ENCODE measurements at places on chromosomes 2 and 18. TPM values are rescaled to one million over a fixed set of nuclear protein-coding genes. Genes with fewer than 3 reads are reported as not detected.

GRCh38 chr2:30234180-30234971 lies 3.0 kb downstream of the LBH start:
- DNase-seq, result peak; percentile 53

DNA sequence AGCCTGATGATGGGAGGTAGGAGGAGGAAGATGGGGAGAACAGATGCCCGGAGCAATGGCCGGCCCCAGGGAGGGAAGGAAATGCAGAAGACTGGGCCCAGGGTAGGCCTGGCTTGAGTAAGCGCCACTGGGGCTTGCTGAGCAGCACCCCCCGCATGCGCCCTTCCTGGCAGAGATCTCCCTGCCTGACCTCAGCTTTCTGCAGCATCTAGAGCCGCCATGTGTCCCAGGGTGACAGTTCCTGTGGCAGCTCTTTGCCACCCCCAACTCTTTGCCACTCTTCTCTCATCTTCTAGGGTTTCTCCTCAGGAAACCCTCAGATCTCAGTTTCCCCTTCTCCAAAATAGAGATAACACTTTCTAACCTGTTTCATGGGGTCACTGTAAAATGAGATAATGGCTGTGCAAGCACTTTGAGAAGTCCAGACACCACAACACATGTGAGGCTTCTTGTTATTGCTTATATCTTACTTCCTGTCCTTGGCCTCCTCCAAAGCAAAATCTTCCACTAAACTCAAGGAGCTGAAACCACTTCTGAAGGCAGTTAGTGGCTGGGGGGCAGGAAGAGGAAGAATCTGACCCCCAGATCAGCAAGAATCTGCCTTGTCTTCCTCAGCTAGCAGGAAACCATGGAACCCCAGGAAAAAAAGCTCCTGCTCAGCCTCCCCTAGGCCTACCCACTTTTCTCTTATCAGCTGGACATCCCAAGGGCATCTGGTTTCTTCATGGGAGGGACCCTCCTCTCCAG lies 64.9 kb downstream of the EPAS1 start:
- no peak for DNase-seq

DNA sequence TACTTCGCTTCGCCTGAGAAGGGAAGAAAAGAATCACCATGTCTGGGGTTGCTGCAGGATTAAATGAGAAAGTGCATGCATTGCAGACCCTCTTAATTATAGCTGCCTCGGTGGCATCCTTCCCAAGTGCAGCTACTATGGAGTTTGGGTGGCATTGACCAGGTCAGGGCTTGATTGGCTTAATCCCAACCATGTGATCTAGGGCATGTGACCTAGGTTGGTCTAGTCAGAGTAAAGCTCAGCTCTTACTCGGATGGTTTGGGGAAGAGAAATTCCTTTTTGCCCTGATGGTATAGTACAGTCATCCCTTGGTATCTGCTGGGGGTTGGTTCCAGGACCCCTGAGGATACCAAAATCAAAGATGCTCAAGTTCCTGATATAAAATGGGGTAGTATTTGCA lies 178.2 kb upstream of the RAB12 start:
- no peak for DNase-seq

DNA sequence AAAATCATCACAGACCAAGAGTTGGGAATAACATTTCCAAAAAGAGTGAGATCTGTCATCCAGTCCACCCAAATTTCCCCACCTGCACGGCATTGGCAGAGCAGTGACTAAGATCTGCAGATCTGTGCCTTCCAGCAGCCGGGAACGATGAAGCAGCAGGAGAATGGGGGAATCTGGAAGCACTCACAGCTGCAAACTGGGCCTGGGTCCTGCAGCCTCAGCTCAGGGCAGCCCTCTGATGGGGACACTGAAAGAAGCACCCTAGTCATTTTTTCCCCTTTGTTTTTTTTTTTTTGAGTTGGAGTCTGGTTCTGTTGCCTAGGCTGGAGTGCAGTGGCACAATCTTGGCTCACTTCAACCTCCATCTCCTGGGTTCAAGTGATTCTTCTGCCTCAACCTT lies 4.4 kb upstream of the SAG start:
- no peak for DNase-seq

DNA sequence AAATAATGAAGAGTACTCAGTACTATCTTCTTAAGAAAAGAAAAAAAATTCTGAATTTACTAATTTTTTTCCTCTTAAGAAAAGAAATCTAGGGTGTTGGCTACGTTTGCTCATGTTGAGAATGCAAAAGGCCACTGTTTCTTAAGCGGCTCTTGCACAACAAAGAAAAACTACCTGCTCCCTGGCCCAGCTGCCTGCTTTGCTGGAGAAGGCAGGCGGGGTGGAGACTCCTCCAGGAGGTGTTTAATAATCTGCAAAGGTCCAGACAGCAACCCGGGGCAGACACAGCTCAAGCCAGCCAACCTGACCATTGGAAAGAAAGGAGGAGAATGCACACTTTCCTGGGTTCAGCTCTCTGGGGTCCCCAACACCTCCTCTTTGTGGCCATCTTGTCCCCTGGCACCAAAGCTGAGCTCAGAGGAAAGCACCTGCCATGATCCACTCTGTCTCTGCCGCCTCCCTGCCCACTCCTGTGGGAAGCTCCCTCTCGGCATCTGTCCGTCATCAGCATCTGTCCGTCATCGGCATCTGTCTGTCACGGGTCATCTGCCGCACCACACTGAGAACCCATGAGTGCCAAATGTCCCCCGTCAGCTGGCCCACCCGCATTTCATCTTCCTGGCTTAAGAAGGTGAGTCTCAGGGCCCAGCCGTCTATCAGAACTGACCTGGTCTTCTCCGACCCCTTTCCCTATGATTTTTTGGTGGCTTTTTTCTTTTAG lies 11.9 kb downstream of the ZNF516 start:
- DNase-seq, result no peak

DNA sequence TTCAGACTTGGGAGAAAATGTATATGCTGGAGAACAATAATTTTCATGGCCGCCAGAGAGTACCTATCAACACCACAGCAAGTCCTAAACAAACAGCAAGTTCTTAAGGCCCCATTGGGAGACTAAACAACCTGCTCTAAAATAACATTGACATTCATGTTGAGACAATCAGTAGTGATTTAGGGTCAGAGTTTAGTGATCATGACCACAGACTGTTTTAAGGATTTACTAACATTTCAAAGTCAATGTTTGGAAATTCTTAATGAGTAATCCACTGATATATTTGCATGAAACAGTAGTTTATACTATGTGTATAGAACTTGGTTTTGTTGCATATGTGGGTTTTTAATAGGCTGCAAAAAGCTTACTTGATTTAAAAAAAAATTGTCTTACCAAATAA lies 34.7 kb downstream of the RASGRP3 start:
- DNase-seq, result no peak

DNA sequence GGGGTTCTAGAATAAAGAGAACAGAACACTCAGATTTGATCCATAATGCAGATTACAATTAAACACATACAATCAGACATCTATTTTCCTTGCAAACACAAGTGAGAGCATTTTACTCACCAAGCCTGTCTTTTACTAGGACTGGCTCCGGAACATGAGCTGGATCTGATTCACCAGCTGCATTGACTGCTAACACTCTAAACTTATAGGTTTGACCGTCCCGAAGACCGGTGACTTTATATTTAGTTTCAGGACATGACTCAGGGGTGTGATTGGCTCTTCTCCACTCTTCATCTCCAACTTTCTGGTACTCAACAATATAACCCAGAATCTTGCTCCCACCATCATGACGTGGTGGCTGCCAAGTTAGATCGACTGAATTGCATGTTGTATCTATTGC lies 112.4 kb downstream of the PLEKHA3 start:
- no peak for DNase-seq

DNA sequence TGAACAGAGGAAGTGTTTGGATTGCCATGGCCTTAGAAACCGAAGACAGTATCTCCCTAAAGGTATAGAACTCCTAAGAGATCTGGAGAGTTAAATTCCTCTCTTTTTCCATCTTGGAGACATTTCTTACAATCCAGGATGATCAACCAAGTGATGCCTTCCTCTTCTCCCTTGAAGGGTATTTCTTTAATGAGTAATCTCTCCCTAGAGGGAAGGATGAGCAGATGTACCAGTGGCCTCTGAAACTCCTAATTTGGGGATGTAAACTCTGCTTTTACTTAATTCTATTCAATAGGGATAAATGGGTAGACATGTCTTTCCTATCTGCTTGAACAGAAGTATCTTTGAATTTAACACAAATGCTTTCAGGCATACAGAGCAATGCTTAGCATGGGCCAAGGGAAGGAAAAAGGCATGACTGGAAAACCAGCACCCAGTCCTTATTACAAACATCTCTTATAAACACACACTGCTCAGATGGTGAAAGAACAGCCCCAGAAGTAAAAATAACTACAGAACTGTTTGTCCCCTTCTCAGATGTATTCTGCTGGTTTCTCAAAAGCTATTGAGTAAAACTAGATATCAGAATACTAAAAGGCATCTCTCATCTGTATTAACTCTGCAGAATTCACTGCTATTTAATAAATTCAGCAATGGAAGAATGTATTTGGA lies 4.7 kb upstream of the THNSL2 start:
- no peak for DNase-seq

DNA sequence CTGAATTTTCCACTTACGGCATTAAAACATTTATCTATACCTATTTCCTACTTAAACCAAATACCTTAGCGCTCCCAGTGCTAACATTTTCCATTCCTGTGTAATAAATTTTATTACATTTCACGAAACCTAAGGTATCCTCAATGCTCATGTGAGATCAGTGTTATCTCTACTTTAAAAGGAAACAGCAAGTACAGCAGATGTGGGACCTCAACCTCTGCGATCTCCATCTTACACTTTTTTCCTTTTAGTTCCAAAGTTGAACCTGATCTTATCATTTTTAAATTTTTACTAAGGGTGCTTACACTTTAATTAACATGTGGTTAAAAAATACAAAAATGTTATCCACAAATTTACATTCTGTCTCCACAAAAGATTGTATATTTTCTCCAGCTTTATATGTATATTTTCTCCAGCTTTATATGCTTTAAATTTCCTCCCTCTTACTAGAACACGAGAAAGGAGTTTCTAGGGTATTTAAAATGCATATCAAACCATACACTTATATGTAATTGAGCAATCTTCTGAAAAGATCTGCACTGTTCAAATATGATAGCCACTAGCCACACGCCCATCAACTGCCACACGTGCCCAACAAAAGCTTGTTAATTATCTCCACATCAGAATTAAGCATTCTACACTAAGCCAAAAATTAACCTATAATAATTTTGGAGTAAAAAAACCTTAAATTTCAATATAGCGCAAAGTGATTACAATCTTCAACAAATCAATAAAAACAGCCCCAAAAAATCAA lies 38.1 kb downstream of the MBOAT2 start:
- no peak for DNase-seq

- no peak for DNase-seq
Measured at GRCh38 chr18:35516351-35516750, 18.6 kb upstream of the INO80C start.

GRCh38 chr2:239309398-239310245 lies 91.2 kb downstream of the HDAC4 start:
- DNase-seq, result no peak

The VWC2L gene
- not detected for total RNA-seq

The PAX3 gene
- total RNA-seq, result not detected

The ST8SIA5 gene
- total RNA-seq, result not detected

The FTCDNL1 gene
- total RNA-seq, result 1.3 TPM

All from CD4-positive, alpha-beta T cell (primary cell).